ENCODE measurements at places on chromosomes 11 and 22.
A peak's percentile ranks its signal among the peaks of the same experiment; 100 is the strongest.

DNA sequence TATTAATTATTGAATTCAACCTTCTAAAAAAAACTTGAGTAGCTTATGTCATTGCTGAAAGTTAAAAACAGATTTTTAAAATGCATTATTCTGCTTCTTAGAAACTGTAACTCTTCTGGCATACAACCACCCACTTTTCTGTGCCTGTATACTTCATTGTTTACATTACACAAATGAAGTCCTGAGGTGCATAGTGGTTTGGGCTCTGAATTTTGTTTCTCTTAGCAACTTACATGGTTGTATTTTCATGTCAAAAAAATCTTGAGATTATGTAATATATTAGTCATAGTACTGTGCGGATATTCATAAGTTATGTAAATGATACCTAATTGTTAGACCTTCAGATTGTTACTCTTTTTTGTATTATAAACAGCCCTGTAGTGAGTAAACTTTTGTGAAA lies 12.2 kb downstream of the SC5D start:
- H3K4me1 ChIP-seq = 0 out of 2 replicates have a peak, but pooled peaks cover 3% of the 10 kb centered on the region
- H3K36me3 ChIP-seq = peaks cover 30% of the 10 kb centered on the region
- H3K4me3 ChIP-seq = no peak overlapping the region
- H3K27ac ChIP-seq = no peak overlapping the region

DNA sequence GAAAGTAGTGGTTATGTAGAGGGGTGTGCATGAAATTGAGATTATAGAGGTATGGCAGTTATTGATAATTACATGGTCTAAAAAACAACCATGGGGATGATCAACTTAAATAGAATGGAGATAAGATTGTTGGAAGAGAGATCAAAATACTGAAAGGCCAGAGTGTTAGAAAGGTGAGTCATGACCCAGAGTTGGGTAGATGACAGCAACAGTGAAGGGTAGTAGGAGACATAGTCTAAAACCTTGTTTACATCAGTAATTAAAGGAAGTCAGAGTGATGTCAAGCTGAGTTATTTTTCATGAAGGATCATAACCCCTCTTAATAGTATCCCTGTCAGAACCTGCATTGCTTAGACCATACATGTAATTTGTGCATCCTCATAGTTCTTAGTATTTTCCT lies 110.9 kb downstream of the ELP4 start:
- H3K27me3 ChIP-seq = no peaks in the 10 kb centered on the region
- no peak overlapping the region for H3K4me3 ChIP-seq
- DNase-seq = no peak
- no peak overlapping the region for H3K27ac ChIP-seq
- no peaks in the 10 kb centered on the region for H3K4me1 ChIP-seq

GRCh38 chr11:121099364-121099763 lies 1.7 kb upstream of the TECTA start:
- no peak overlapping the region for H3K4me3 ChIP-seq
- DNase-seq = no peak
- peaks cover 22% of the 10 kb centered on the region for H3K27me3 ChIP-seq
- H3K27ac ChIP-seq = no peak overlapping the region

GRCh38 chr11:58562375-58562800 lies 13.3 kb downstream of the LPXN start:
- no peaks in the 10 kb centered on the region for H3K27me3 ChIP-seq
- no peak overlapping the region for H3K4me3 ChIP-seq
- no peak overlapping the region for H3K27ac ChIP-seq
- no peaks in the 10 kb centered on the region for H3K36me3 ChIP-seq

DNA sequence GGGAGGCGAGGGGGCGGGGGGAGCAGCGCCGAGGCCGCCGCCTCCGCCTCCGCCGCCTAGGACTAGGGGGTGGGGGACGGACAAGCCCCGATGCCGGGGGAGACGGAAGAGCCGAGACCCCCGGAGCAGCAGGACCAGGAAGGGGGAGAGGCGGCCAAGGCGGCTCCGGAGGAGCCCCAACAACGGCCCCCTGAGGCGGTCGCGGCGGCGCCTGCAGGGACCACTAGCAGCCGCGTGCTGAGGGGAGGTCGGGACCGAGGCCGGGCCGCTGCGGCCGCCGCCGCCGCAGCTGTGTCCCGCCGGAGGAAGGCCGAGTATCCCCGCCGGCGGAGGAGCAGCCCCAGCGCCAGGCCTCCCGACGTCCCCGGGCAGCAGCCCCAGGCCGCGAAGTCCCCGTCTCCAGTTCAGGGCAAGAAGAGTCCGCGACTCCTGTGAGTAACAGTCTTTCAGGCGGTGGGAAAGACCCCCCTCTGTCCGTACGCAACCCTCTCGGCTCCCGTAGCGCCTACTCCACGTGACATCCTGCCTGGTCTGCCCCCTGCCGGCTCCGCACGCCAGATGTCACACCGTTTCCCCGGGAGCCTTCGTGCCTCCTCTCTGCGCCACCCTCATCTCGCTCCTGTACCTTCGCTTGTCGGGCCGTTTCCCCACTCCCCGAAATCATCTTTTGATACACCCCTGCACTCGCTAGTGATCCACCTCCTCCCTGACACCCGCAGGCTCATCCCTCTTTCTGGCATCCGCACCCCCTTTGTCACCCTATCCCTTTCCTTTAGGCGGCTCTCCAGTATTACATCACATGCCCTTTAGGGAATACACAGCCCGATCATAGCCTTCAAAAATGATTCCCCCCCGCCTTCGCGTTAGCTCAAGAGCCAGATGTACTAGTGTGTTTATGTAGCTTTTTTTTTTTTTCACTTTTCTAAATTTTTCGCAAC lies 598 bp downstream of the ZFP91 start:
- no peaks in the 10 kb centered on the region for H3K27me3 ChIP-seq
- peak; percentile 73 for DNase-seq
- peaks cover 12% of the 10 kb centered on the region for H3K36me3 ChIP-seq
- peak overlapping the region; percentile 95 for H3K27ac ChIP-seq
